NCI-H2081 (cell line): ENCODE measurements at places on chromosomes 2 and 18.

DNA sequence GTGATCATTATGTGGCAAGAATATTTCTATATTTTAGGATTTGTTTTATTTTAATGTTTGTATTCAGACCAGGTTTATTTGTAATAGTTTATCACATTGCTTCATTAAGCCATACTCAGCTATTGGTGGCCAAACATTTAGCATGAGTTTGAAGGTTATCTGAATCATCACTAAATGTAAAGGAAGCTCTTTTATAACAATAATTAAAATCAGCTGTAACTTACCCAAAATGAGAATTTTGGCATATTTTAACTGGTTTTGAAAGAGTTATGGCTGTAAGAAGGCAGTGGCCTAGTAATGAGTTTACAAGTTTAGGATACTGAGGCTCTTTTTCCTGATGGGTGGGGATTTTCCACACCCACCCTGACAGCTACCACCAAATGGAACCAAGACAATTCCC, 177.8 kb downstream of the EN1 start:
- no peak for DNase-seq

- DNase-seq: no peak
These were observed 336.4 kb downstream of the PARD3B start for GRCh38 chr2:204881655-204882054.

GRCh38 chr2:229675569-229675968, 38.8 kb downstream of the DNER start:
- DNase-seq: no peak

GRCh38 chr2:16179701-16180416, 239.5 kb downstream of the MYCN start:
- DNase-seq: no peak

GRCh38 chr2:11967946-11968465, 221.6 kb downstream of the LPIN1 start:
- no peak for DNase-seq

DNA sequence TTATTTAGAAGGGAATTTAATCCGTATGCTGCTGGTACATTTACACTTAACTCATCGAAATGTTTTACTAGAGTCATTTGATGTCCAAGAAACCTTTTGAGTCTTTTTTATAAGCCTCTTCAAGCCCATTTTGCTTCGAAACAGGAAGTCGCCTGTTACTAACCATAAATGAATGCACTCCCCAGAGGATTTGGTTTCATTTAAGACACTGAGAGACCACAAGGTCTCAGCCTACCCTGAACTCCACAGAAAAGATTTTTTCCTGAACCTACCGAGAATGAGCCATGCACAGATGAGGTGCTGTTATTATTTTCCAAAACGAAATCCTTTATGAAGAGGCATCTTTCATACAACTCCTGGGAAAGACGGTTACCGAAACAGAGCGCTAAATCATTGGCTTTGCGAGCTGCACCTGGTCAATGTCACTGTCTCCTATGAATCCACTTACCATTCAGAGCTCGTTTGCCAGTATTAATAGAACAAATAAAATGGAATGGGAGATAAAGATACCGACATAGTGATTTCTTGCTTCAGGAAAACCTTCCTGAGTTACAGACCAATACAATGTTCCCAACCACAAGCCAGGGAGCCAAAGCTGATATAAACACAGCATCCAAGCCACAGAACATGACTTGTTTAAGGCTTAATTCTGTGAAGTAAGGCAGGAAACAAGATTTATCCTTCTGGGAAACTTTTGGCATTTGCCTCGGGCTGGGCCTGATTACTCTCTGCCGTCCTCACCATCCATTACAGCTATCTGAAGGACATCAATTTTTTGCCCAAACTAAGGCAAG, 382.1 kb downstream of the OSR1 start:
- no peak for DNase-seq

- DNase-seq: peak; percentile 43
These were observed 39.3 kb upstream of the ITSN2 start for GRCh38 chr2:24399434-24400206.

DNA sequence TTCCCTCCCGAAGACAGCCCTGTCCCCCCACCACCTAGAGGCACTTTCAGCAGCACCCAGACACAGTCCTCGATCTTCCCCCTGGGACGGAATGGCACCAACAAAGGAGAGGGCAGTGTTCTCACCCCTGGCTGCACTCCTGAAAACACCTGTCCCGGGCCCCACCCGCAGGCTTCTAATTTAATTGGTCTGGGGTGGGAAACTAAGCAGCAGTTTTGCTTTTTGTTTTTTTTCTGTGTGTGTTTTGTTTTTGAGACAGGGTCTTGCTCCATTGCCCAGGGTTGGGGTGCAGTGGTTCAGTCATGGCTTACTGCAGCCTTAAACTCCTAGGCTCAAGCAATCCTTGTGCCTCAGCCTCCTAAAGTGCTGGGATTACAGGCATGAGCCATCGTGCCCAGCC, 38.4 kb upstream of the REL start:
- DNase-seq: no peak

GRCh38 chr2:218961229-218961628, 1.8 kb downstream of the CDK5R2 start:
- no peak for DNase-seq

- no peak for DNase-seq
These were observed 44.5 kb downstream of the PHLPP1 start for GRCh38 chr18:62759704-62760402.

DNA sequence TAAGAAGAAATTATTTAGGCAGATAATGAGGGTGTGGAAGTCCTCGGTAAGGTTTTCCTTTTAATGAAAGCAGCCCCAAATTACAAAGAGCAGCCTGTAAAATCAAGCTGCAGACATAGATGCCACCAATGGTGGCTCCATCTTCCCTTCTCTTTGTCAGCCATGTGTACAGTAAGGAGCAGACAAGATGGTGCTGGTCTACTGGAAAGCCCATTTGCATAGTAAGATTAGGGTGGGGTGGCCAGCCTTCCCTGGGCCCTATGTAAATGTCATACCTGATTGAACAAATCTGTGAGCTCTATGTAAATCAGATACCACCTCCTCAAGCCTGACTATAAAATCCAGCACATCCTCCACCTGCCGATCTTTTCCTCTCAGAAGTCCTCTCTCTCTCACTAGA, 154.4 kb upstream of the SERTAD2 start:
- no peak for DNase-seq

- DNase-seq: no peak
These were observed 54.8 kb upstream of the FRZB start for GRCh38 chr2:182921234-182921633.

DNA sequence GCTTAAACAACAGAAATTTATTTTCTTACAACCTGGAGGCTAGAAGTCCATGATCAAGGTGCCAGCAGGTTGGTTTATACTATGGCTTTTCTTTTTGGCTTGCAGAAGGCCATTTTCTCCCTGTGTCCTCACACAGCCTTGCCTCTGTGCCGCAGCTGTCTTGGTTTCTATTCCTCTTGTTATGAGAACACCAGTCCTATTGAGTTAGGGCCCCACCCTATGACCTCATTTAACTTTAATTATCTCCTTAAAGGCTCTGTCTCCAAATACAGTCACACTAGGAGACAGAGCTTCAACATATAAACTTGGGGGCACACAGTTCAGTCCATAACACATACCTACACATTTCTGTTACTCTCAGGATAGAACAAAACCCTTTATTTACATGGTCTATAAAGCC, 17.3 kb upstream of the RHOB start:
- DNase-seq: no peak

DNA sequence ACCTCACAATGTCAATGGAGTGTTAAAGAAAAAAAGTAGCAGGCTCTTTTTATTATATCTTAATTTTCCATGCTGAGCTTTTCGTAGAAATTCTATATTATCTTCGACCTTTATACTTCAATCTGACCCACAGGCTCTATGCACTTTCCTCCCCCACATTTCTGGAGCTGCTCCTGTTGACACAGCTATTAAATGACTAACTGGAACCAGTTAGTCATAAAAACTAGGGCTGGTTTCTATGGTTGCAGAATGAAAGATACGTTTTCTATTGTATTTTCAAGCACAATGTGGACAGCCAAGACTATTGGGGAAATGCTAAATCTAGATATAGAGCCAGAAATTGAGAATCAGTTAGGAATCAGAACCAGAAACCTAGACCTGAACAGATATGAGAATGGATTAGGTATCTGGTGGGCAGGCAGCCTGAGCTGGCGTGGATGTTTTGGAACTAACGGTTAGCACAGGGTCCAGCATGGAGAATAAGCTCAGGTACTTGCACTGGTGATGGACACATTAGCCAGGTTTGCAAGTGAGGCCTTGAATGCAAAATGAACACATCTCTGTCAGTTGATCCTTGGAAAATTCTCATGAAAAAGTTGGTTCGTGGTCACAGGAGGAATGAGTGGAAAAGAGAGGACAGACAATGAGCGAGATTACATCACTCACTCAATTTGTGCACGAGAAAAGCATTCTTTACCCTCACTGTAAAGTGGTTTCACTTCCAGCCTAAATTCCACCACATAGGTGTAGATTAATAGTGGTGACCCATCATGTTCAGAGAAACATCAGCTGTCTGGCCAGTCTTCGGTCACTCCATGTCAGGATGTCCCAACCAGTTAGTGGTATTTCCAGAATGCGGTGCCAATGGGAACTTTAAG, 144.6 kb upstream of the EPHA4 start:
- DNase-seq: peak; percentile 20

GRCh38 chr18:33612632-33613031, 34.6 kb downstream of the ASXL3 start:
- no peak for DNase-seq
